8988T (cell line): ENCODE measurements at places on chromosomes 13 and 19.

GRCh38 chr19:32483574-32483973 is 78.0 kb downstream of the DPY19L3 start:
- no peak for DNase-seq

DNA sequence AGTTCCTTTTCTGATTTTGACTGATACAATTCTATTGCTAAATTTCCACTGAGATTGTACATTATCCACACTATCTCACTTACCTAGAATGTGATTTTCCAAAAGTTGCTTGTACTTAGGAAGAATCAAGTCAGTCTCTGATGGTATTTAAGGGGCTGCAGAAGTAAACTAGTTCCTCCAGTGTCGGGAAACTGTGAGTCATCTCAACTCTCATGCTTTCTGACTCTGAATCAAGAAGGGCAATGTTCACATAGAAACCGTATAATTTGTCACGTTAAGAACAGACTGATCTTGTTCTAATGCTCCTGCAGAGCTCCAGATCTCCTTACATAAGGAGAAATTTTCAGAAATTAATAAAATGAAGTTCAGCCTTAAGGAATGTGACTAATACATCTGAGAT is 369.3 kb downstream of the KLF5 start:
- DNase-seq: no peak

- no peak for DNase-seq
Observed at GRCh38 chr19:8629184-8629583, 1.2 kb upstream of the NFILZ start.

DNA sequence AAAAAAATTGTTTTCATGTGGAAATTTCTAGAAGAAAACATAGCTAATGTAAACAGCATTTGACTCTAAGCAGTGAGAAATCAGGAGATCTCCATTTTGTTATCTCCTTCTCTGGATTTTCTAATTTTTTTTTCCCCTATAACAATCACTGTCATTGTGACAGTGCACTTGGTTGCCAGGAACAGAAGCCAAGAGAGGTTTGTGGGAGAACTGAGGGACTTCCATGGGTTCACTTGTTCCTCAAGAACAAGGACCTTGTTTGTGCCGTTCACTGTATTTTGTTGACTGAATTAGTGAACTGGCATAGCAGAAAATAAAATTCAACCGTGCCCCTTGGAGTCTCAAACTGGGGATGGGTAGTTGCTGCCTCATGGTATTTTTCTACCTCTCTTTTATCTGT is 17.1 kb downstream of the SHISA7 start:
- no peak for DNase-seq

DNA sequence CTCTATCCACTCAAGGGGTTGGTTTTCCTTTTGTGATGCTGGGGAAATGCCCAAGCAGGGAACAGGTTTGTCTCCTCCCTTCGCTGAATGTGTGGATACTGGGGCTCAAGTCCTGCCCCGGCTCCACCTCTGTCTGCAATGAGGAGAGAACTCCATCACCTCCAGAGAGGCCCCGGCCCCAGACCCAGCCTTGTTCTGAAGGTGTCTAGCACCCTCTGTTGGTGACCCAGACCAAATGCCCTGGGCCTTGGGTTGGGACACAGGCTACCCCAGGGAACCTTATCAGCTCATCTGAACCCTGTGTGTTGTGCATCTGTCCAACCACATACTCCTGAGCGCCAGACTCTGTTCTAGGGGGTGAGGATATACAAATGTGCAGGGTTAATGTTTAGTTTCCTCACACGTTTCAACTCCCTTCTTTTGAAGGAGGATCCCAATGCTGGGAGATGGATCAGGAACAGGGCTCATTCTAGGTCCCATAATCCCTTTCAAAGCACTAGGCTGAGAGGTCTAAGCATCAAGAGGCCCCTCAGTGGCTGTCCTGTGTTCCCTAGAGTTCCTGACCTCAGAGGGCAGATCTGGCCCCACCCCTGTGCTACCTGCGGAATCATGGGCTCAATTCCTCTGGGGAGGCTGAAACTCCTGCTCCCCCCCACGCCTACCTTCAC is 112.5 kb upstream of the SLC7A1 start:
- DNase-seq: peak; percentile 57

DNA sequence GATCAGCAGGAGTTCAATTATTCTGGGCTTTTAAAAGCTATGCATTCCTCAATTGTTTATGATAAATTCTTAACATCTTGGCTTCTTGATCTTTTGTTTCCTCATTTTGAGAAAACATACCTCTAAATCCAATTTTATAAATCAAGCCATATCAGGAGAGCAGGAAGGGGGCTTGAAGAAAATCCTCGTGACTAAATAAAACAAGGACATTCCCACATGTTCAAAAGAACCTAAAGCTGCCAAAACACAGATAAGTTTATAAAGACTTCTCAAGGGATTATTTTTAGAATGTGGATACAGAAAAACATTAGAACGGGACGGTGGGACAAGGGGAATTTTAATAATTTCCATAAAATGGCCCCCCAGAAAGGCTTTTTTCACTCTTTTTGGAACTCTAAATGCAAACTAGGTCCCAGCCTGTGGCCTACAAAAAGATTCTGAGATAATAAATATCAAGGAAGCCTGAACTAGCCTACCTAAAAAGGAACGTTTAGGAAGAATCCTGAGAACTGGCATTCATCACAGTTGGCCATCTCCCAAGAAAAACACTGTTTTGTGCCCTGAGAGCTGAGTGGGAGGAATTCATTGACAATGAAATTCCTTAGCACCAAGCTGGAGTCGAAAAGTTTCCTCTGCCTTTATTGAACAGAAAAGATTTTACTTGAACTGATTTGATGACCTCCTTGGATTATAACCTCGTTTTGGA is 30.1 kb downstream of the ZAR1L start:
- DNase-seq: no peak

DNA sequence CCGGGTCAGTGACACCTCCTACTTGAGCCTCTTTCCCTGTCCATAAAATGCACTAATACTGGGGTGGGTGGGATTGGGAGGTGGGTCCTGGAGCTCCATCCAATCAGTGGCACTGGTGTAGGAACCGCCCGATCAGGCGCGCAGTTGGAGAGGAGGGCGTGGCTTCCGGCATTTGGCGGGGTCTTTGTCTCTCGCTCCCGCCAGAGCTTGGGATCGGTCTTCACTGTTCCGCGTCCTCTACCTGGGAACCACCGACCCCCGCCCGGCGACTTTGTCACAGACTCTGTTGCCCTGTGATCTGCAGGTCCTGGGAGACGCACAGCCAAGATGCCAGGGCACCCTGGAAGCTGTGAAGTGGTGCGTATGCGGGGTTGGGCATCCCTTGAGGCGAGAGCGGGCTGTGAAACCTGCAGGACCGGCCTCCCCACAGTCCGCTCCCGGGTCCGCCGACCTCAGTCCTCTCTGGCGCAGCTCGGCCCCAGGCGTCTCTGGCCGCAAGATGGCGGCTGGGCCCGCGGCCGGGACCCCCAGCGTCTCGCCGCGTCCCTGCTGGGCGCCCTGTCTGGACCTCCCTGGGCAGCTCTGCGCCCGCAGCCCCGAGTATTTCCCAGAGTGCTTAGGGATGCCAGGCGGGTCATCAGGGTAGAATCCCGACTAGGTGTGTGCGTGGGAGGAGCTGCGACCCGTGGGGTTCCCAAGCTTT is 41.6 kb upstream of the ZNF730 start:
- no peak for DNase-seq

DNA sequence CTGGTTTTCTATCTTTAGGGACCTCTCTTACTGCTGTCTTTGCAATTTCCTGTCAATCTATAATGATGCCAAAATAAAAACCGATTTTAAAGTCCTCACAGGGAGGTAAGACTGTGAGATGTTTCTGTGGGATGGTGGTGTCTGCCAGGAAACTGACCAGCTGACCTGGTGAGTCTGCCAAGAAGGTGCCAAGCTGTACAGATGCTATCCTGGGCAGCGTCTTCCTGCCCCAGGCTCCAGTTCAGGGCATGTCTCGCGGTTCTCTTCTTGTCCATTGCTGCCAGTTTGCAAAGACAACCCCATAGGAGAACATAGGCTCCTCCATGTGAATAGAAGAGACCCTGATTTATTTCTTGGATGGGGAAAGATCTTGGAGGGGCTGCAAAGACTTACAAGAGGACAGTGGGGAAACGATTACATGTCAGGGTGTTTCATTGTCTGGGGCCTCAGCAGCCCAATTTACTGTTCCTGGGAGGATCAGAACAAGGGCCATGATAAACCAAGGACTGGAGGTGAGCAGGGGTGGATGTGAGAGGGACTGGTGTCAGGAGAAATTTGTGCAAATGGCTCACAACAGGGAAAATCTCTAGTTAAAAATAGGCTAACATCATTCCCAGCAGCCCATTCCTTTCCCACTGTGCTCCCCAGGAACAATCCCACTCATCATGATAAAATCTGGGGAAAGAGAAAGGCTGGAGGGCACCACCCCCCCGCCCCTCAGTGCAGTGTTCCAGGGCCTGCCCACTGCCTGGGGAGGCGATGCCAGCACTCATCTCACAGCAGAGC is 42.7 kb upstream of the VSTM2B start:
- DNase-seq: no peak
